ENCODE measurements at places on chromosomes 2 and 18.

DNA sequence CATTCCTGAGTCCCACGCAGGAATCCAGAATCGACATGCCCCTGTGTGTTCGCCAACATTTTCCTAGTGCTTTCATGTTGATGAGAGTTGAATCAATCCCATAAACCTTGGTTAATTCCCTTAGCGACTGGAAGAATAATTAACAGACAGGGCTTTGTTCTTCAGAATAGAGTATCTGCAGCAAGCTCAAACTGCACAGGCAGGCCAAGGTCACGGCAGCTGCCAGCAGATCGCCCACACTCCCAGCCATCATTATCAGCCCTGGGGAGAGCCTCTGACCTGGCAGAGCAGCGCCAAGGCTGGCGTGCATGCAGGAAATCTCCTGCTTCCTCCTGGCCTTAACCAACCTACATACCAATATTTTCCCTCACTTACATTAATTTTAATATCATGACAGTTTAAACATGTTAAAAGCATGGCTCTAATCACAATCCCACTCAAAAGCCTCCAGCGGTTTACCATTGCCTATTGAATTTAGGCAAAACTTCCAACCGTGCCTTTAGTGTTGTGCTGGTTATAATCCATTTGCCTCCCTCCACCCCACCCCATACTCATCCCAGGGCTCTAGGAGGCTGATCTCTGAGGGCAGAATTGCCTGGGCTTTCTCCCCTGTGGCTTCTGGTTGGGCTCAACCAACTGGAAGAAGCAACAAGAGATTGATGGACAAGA is 46.8 kb upstream of the NCK2 start:
- DNase-seq = no peak

DNA sequence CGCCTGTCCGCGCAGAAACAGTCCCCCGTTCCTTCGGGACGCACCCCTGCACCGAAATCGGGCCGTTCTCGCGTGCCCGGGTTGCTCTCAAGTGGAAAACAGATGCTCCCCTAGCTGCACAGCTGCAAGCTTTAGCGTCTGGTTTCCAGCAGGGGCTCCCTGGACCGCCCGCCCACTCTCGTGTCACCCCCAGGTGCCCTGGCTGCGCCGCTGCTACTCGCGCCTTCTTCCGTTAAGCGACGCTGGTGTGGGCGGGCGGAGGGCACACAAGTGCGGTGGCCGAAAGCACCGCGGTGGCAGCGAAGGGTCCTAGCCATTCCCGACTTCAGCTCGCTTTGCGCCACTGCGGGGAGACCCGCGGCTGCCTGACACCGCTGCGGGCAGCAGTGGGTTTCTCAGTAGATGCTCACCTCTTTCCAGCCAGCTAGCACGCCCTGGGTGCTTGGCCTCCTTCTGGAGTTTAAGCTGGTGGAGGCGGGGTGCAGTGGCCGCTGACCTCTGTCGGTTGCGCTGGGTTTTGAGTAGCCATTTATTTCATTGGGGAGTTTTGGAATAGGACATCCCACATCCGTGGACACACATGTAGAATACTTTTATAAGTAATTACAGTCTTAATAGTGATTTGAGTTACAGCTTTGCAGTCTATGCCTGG is 806 bp downstream of the ZNF407 start:
- peak; percentile 66 for DNase-seq

- no peak for DNase-seq
Measured at GRCh38 chr2:139160836-139161235, 380.6 kb upstream of the NXPH2 start.

DNA sequence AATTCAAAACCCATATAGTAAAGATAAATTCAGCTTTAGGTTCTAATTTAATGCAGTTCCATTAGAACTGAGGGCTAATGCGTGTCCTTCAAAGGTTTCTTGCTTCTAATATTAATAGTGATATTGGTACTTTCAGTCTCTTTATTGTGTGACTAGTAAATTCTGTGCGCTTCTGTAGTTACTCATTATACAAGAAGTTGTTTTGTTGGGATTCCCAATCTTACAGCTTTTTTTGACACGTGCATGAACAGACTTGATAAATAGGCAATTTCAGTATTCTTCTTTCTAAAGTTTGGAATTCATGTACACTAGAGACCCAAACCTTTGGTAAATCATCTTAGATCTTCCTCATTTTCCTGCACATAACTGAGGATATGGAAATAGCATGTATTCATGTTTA is 71.8 kb downstream of the HAUS1 start:
- DNase-seq = no peak

GRCh38 chr2:74201596-74201995 is 3.2 kb downstream of the MTHFD2 start:
- no peak for DNase-seq

DNA sequence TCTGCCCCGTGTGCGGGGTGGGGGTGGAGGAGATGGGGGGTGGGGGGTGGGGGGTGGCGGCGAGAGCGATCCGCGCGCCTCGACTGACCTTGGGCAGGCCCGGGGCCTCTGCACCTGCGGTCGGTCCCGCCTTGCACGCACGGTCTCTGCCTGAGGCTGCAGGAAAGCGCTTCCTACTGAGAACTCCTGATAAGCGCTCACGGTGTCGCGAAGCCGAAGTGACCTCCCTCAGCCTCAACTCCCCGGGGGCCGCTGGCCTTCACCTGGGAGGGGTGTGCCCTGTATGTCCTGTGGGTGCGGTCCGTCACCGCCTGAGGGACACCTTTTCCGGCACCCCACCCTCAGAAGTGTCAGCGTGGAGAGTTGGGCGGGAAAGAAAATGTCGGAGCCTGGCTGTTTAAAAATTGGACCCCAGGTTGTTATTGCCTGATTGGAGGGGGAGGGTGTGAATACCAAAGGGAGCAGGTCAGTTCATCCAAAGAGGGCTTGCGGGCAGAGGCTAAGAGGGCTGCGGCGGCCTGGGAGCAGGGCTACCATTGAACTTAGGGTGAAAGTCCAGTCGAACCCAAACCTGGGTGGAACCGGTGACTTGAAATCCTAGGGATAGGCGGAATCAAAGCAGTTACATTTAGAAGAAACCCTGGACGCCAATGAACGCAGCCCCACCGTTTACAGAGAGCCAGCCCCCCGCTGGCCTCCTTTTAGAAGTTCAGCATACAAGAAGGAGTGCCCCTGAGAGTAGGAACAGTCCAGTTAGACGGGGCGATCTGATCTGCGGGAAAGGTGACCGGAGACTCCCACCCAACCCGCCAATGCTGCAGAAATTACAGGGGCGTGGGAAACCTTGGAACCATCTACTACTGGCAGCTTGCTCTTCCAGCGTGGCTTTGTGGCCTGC is 1.2 kb downstream of the MAL start:
- no peak for DNase-seq

GRCh38 chr18:25704494-25704893 is 352.5 kb upstream of the ZNF521 start:
- no peak for DNase-seq

DNA sequence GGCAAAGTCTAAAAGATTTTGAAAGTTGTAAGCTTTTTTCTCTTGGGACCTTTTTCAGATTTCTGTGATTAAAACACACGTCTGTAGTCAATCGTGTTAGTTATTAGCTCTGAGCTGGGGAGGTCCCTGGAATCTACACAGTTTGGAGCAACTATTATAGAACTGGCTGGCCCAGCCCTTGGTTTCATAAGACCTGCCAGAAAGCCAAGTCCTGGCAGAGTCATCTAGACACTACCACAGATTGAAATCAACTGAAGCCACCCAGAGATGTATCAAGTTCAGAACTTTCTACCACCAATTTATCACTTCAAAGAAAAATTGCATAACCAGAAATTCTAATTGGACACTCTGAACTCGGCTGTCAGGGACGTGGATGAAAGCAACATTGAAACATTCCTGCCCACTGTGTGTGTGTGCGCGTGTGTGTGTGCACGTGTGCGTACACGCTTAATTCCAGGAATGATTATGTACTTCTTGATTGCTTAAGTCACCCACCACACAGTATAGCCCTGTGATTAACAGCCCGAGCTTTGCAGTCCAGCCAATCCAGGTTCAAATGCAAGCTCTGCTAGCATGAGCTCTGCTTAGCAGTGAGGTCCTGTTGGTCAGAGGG is 126.3 kb downstream of the TPGS2 start:
- no peak for DNase-seq

GRCh38 chr2:174333017-174333371 is 1.8 kb upstream of the SP9 start:
- DNase-seq = no peak
